ENCODE measurements at places on chromosomes 3 and 15.

DNA sequence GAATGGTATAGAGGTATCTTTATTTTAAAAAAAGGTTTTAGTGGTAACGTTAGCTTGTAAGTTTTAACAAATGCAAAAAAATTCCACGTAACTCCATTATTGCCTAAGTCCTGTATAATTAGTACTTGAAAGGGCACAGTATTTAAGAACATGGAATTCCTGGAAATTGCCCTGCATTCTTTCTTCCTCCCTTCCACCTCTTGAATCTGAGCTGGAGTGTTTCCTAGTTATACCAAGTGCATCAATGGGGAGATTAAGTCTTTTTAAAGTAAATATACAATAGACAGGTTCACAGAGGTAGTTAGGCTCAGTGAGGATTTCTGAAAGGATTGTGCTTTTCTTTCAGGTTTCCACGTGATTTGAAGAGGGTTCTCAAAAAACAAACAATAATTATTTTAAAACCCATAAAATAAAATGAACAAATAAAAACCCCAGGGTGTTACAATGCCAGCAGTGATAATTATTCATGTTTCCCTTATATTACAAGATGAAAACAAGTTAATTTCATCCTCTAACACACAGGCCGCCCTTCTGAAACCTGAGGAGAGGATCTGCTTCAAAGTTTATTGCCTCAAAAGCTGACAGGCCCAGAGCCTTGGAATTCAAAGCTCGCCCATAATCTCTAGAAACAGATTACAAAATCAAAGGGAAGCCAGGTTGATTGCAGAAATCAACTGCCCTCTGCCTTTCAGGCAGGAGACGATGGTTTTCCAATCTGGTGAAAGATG lies 128.8 kb upstream of the LMOD3 start:
- no peak for DNase-seq

DNA sequence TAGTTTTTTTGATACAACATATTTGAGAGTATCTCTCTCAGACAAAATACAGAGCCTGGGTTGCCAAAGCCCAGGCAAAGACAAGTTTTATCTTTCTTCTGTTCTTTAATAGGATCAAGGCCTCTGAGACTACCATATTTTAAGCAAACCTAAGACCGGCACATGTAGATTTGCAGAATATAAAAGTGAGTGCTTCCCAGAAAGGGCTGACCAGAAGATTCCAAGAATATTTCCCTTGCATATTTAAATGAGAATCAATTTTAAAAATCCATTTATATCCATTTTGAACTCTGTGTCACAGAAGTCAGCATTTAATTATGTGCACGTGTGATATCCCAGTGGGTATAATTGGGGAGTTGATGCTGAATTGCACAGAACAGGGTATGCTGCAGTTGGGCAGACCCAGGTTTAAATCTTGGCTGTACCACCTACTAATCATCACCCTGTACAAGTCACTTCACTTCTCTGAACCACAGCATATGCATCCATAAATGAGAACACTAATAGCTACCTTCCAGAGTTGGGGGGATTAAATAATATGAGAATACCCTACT lies 191.9 kb downstream of the ADAMTS9 start:
- no peak for DNase-seq

DNA sequence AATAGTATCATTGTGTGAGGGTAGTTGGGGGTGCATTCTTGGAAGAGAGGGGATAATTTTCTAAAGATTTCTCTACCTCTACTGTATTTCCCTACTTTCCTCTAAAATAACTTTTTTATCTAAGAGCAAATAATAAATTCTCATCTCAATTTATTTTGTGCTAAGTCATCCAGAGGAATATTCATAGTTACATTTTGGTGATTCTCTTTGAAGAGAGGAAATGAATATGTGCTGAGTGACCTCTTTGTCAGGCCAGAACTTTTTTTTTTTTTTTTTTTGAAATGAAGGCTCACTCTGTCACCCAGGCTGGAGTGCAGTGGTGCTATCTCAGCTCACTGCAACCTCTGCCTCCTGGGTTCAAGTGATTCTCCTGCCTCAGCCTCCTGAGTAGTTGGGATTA lies 15.1 kb upstream of the CCDC80 start:
- no peak for DNase-seq

DNA sequence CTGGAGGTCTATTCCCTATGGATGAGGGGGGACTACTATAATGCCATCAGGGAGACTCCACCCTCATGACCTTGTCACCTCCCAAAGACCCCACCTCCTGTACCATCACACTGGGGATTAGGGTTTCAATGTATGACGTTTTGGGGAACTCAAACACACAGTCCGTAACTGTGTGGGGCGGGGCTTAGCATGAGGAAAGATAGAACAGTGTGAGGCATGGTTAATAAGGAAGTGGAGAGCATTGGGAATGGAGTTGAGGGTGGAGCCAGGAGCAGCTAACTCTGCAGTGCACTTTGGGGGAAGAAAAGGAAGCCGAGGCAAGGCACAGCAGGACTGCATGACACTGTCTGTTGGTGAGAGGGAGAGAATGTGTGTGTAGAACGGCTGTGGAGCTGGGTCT lies 90.9 kb upstream of the AGBL1 start:
- DNase-seq = no peak

DNA sequence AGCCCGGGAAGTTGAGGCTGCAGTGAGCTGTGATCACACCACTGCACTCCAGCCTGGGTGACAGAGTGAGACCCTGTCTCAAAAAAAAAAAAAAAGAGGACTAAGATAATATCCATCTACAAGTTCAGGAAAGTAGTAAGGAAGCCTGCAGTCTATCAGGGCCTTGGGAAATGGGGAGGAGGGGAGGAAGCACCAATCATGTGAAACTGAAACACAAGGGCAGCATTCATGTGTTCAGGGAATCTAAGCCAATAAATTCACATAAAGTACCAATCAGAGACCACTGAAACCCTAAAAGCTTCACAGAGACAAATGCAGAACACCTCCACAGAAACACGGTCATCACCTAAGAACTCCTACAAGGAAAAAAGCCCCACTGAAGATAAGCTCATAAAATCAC lies 22.9 kb upstream of the HHATL start:
- DNase-seq = no peak

DNA sequence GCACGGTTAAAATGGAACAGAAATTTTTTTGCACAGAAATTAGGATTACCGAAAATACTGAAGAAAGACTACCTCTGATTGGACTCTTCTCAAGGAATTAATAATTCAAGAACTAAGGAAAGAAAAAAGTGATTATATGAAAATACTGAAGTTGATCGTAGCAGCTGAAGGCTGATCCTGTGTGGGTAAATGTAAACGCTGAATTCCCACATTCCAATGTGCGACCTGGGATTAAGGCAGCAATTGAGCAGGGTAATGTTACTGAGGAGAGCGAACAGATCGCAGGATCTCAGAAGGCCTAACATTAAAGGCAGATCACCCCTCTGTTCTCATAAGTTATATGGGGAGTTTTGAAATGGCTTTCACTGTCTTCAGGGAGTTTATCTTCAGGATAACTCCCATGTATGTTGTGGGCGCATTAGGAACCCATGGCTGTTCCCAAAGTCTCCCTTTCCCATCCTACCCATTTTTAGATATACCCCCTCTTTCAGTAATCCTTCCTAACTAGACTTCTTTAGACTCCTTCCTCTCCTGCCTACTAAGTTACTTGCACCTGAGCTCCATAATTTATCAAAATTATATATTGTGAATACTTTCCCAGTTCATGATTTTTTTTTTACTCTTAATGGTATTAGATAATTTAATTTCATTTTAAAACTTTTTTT lies 1.0 kb upstream of the UBL7 start:
- peak; percentile 14 for DNase-seq

DNA sequence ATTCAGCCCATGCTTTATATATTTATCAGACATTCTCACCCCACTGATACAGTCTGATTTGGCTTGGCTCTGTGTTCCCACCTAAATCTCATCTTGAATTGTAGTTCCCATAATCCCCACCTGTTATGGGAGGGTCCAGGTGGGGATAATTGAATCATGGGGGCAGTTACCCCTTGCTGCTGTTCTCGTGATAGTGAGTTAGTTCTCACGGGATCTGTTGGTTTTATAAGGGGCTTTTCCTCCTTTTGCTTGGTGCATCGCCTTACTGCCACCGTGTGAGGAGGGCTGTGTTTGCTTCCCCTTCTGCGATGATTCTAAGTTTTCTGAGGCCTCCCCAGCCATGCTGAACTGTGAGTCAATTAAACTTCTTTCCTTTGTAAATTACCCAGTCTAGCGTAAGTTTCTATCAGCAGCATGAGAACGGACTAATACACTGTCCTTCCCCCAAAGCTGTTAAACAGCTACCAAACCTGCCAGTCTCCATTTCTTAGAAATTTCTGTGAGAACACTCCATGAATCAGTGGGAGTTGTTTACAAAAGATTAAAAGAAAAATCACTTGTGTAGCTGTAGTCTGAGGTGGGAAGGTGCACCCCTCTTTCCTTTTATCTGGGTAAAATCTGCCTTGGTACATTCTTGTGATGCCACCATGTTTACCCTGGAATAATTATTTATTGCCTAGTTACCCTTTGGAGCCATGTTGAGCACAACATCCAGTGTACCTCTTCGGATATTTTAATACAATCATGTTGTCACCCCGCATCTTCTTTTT lies 160.5 kb downstream of the THSD4 start:
- no peak for DNase-seq

DNA sequence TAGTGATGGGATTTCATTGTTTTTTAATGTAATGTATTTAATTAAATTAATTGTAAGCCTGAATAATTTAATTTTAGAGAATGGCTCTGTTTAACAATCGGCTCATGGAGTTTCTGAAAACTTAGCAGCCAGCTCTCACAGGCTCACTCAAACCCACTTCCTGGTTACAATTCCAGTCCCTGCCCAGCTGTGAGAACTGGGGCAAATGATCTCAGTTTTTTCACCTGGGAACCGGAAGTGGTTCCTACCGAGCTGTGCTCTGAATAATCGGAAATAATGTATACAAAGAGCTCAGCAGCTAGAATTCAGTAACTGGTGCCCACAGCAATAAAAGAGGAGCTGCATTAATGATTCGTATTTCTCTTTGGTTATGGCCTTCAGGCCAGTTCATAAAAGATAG lies 244.3 kb upstream of the MCTP2 start:
- no peak for DNase-seq

DNA sequence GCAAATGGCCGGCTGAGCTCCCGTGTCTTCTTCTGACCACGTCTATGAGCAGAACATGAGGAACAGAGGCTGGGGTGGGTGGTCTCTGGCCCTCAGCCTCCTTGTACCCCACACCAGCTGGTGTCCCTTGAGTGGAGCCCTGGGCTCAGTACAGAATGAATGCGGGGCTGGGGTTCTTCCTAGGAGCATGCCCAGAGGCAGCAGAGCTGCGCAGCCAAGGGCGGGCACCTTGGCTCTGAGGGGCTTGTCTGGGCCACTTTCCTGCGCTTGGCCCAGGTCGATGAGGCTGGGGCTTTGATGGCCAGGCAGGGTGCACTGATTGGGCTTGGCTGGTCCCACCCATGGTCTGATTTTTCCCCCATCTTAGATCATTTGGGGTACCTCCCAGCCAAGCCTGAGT lies 6.4 kb downstream of the SCN5A start:
- no peak for DNase-seq

- DNase-seq = no peak
Observed at GRCh38 chr3:188584162-188584529, 430.2 kb downstream of the LPP start.

GRCh38 chr15:94235646-94236045 lies 4.3 kb downstream of the MCTP2 start:
- no peak for DNase-seq

- no peak for DNase-seq
Observed at GRCh38 chr3:40407007-40407406, 20.0 kb downstream of the ENTPD3 start.

GRCh38 chr15:25733036-25733855 lies 129.9 kb downstream of the ATP10A start:
- no peak for DNase-seq

DNA sequence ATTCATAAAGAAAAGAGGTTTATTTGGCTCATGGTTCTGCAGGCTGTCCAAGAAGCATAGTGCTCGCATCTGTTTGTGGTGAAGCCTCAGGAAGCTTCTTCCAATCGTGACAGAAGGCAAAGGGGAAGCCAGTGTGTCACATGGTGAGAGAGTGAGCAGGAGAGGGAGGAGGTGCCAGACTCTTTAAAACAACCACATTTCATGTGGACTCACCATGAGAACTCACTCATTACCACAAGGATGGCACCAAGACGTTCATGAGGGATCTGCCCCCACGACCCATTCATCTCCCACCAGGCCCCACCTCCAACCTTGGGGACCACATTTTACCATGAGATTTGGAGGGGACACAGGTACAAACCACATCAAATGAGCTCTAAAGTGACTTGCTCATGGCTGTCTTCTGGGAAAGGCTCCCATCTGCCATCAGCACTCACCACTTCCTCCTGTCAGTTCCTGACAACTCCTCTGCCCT lies 327.3 kb upstream of the TLE3 start:
- DNase-seq = no peak

GRCh38 chr15:51348688-51349087 lies 7.2 kb downstream of the GLDN start:
- no peak for DNase-seq

DNA sequence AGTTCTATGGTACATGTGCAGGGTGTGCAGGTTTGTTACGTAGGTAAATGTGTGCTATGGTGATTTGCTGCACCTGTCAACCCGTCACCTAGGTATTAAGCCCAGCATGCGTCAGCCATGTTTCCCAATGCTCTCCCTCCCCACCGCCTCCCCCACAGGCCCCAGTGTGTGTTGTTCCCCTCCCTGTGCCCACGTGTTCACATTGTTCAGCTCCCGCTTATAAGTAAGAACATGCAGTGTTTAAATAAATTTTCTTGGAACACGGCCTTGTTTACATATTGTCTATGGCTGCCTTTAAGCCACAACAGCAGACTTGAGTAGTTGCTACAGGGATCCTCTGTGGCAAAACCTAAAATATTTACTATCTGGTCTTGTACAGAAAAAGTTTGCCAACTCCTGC lies 41.3 kb upstream of the CORO2B start:
- DNase-seq = no peak

- DNase-seq = no peak
Observed at GRCh38 chr3:194782698-194783404, 97.2 kb downstream of the FAM43A start.
